ENCODE measurements at places on chromosomes 6 and 20. TPM values are rescaled to one million over a fixed set of nuclear protein-coding genes. Genes with fewer than 3 reads are reported as not detected.

Gene ZKSCAN3
- total RNA-seq: 2.9 TPM

Gene LINC00237
- total RNA-seq: not detected

Gene ENPP1
- total RNA-seq: 16.3 TPM

Gene SRMS
- total RNA-seq: not detected

Gene PSMB1
- 279 TPM for total RNA-seq

DNA sequence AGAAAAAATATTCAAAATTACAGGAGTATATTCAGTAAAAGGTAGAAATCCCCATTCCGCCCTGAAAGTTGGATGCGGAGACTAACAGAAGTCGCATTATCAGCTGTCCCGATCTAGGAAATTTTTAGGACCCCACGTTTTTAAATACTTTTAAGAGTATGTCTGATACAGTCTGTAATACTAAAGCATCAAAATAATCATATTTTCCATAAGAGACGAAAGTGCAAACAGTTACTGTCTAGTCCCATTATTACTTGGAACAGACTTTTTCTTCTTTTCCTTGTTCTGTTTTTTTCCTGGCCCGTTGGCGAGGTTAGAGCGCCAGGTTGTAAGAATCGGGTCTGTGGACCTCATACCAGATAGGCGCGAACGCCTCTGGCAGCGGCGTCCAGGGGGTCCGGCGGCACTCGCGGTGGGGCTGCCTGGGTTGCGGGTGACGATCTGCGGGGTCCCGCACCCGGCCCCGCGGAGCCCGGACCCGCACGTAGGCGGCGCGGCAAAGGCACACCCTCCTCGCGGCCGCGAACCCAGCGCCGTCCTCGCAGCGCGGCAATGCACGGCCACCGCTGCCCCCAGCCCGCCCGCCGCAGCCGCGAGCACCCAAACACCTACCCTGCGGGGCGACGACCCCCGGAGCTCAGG is 460 bp downstream of the PLAGL1 start:
- peak; percentile 26 for DNase-seq

- DNase-seq: no peak
These were observed 1101.9 kb downstream of the PRIM2 start for GRCh38 chr6:58419321-58419720.

GRCh38 chr6:56864171-56864616 is 90.7 kb upstream of the BEND6 start:
- DNase-seq: no peak

DNA sequence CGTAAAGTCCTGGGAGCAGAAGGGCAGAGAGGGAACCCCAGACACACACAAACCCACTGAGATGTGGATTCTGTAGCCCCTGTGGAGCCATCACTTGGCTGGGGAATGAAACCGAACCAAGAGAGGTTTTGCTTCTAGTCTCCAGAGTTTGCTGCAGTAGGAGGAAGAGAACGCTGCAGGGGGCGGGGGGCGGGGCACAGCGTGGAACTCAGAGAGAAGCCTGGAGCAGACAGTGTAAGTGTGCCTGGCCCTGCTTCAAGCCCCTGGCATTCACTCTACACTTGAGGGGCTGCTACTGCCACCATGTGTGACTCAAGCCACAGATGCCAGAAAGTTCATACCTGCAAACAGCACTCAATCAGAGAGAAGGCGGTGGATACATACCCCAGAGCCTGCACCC is 18.9 kb downstream of the GABRR1 start:
- DNase-seq: no peak

GRCh38 chr6:41443616-41444525 is 102.3 kb upstream of the FOXP4 start:
- DNase-seq: peak; percentile 89

GRCh38 chr6:7155871-7156579 is 48.3 kb downstream of the RREB1 start:
- DNase-seq: no peak

GRCh38 chr6:97805596-97805995 is 522.6 kb upstream of the MMS22L start:
- no peak for DNase-seq

- no peak for DNase-seq
These were observed 73.5 kb downstream of the AKAP7 start for GRCh38 chr6:131208787-131209186.

- DNase-seq: peak; percentile 100
These were observed at the start of gene TAF4 for GRCh38 chr20:62065674-62066338. TAF4 (minus strand) TSS chr20:62065881; CDS start chr20:62065810, 71 bp downstream.

DNA sequence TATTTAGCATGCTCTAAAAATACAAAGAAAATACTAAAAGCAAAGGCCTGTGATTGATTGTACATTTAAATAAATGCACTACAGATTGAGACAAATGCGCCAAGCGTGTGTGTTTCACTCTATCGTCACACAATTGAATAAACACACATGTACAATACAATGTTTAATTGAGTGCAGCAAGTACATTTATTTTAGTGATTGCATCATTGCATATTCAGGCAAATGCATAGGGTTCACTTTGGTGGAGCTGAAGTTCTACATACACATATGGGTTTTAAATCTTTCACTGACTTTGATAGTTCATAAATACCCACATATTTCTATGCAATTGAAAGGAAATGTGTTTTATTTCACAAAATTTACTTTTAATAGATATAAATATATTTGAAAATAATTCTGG is 750.6 kb upstream of the MMS22L start:
- DNase-seq: no peak

DNA sequence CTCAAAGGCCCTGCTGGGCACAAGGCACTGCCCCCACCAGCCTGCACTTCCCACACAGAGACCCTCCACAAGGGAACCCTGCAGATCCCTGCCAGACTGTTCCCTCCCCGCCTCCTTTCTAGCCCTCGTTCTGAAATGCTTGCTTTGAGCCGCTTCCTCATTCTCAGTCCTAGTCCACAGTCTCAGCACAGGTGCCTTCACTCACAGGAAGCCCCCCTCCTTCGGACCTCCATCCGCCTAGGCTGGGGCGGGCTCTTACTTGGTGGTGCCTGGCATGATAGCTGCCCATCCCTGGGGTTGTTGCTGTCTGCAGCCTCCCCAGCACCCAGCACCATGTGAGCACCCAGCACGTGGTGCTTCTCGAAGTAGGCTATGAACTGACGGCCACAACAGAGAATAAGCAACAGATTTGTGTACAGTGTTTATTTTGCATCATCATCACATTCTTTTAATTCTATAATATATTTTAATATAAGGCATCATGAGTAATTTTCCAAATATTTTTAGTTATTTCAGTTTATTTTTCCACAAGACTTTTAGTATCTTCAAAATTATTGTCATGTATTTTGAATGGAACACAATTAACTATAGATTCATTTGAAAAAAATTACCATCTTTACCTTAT is 12.3 kb downstream of the CST5 start:
- no peak for DNase-seq

DNA sequence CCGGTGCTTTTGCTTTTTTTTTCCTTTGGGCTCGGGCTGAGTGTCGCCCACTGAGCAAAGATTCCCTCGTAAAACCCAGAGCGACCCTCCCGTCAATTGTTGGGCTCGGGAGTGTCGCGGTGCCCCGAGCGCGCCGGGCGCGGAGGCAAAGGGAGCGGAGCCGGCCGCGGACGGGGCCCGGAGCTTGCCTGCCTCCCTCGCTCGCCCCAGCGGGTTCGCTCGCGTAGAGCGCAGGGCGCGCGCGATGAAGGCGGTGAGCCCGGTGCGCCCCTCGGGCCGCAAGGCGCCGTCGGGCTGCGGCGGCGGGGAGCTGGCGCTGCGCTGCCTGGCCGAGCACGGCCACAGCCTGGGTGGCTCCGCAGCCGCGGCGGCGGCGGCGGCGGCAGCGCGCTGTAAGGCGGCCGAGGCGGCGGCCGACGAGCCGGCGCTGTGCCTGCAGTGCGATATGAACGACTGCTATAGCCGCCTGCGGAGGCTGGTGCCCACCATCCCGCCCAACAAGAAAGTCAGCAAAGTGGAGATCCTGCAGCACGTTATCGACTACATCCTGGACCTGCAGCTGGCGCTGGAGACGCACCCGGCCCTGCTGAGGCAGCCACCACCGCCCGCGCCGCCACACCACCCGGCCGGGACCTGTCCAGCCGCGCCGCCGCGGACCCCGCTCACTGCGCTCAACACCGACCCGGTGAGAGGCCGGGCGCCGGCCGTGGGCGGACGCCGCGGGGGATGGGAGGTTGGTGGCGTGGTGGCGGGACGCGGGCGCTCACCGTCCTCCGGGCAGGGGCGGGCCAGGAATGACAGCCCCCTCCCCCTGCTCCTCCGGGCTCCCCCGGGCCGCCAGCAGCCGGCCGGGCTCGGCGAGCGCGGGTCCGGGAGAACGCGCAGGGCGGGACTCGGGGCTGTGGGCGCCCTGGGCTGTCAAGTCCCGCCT is 606 bp downstream of the ID4 start:
- peak; percentile 88 for DNase-seq

GRCh38 chr6:52307900-52308372 is 23.4 kb upstream of the MCM3 start:
- DNase-seq: no peak

DNA sequence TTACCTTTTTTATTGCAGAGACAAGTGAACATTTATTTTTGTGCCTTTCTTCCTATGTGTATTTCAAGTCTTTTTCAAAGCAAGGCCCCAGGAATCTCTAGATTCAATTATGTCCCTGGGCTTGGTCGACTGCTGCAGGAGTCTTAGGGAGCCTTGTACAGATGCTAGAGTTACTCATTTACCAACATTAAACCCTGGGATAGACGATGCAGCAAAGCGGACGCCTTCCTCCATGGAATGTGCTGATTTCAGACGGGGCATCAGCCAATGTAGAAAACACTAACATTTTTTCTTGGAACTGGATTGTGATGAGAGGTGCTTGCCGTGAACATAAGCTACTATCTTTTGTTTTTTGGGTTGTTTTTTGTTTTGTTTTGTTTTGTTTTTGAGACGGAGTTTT is 55.9 kb downstream of the CD164 start:
- no peak for DNase-seq

DNA sequence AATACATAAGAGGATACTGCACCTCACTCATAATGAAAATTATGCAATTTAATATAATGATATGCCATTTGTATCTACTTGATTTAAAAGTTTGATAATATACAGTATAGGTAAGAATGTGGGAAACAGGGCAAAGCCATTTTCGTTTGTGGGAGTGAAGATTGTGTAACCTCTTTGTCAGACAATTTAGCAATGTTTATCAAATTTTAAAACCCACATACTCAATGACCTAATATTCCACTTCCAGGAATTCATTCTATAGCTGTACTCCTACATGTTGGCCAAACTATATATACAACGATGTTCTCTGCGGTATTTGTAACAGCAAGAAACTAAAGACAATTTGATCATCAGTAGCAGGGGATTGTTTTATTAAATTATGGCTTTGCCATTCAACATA is 17.8 kb upstream of the FKBP5 start:
- no peak for DNase-seq

DNA sequence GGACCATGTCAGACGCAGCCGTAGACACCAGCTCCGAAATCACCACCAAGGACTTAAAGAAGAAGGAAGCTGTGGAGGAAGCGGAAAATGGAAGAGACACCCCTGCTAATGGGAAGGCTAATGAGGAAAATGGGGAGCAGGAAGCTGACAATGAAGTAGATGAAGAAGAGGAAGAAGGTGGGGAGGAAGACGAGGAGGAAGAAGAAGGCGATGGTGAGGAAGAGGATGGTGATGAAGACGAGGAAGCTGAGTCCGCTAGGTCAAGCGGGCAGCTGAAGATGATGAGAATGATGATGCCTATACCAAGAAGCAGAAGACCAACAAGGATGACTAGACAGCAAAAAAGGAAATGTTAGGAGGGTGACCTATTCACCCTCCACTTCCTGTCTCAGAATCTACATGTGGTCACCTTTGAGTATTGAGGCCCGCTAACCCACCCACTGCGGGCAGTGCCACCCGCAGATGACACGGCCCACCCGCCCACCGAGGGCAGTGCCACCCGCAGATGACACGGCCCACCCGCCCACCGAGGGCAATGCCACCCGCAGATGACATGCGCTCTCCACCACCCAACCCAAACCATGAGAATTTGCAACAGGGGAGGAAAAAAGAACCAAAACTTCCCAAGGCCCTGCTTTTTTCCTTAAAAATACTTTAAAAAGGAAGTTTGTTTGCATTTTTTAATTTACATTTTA is 43.3 kb downstream of the MGME1 start:
- no peak for DNase-seq

All from osteoblast (primary cell).